ENCODE measurements at places on chromosomes 7 and 10.

DNA sequence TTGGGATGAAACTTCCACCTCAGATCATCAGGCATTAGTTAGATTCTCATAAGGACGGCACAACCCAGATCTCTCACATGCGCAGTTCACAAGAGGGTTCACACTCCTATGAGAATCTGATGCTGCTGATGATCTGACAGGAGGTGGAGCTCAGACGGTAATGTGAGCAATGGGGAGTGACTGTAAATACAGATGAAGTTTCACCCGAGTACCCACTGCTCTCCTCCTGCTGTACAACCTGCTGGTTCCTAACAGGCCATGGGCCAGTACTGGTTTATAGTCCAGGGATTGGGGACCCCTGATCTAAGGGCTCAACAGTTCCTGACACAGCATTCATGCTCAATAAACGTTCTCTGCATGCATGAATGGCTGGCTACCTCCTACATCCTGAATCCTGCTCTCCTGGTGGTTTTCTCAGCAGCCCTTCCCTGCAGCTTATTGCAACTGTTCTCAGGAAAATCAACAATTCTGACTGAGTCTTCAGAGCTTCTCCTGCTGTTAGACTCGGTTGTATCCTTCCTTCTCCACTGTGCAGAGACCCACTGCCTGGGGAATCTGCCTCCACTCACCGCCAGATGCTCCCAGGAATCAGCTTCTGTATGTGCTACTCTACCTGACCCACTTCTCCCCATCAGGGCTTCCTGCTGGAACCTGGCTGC, 17.4 kb downstream of the PDE6C start:
- no peak for DNase-seq

- DNase-seq = no peak
These were observed 71.3 kb downstream of the PARD3 start for GRCh38 chr10:34743814-34744213.

DNA sequence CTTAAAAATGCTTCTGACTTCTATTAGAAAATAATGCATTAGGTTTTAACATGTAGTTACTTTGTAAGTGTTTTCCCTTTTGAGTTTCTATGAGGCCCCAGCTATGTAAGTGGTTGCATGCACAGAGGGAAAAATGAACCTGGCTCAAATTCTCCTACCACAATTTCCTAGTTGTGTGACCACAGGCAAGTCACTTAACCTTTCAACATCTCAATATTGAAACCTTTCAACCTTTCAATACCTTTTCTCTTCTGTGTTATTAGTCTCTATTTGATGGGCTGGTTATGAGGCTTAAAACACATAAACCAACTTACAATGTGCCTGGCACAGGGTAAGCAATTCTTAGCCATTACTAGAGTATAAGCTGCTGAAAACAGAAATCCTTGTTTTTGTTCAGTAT, 203.0 kb downstream of the KCND2 start:
- no peak for DNase-seq

- DNase-seq = no peak
These were observed 37.8 kb upstream of the CHST15 start for GRCh38 chr10:124131172-124131571.

GRCh38 chr10:105971460-105971859, 1193.0 kb downstream of the SORCS1 start:
- no peak for DNase-seq

- DNase-seq = no peak
These were observed 8.0 kb downstream of the CALY start for GRCh38 chr10:133328358-133329343.
